ENCODE measurements at places on chromosomes 6 and 20.

DNA sequence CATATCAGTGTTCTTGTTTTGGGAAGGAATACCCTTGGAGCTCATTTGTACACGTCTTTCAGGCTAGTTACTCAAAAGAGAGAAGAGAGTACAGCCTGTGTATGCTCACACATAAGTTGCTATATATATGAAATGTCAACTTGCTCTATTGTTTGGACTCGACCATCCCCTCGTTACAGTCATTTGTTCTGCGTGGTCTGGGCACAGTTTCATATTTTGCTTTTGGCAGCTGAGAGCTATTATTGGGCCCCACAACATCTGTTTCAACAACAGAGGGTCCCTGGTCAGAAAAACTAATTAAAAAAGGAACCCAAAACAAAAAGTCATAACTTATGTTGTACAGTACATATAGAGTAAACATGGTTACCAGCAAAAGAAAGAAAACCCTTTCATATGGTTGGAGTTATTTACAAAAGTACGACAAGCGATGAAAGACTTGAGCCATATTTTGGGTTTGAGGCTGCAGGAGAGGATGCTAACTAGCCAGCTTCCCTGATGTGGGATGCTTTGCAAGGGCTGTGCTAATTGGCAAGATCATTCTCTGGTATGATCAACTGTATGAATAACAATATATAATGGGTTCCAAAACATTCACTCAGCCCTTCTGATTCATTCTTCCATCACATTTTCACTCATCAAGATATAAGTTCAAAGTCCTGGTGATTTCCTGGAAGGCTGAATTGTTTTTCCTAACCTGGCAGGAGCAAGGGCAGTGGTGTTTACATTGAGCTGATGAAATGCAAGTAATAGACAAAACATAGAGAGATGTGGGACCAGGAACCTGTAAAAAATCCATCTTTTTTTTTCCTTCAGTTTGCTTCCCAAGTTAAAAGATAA is 137.9 kb downstream of the RPS12 start:
- no peak for DNase-seq

GRCh38 chr6:3159805-3160781 is 2.7 kb upstream of the TUBB2A start:
- peak; percentile 33 for DNase-seq

DNA sequence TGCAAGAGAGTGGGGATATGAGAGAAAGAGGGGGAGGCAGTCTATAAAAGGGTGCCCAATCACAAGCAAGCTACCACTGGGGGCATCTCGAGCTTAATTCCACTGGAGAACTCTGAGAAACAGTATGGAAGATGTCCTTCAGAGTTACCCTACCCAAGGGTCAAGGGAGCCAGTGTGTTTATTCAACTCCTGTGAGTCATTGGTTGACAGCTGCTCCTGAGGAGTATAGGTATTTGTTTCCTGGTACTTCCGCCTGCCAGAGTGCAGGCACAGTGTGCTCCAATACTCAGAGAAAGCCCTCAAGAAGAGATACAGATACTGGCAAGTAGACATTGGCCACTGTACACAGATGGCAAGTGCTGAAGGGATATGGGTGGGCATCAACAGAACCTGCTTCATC is 49.5 kb downstream of the ARHGAP40 start:
- DNase-seq: no peak

- no peak for DNase-seq
Measured at GRCh38 chr20:12949429-12949980, 59.3 kb upstream of the SPTLC3 start.

GRCh38 chr6:125101631-125102030 is 51.9 kb upstream of the TPD52L1 start:
- no peak for DNase-seq

DNA sequence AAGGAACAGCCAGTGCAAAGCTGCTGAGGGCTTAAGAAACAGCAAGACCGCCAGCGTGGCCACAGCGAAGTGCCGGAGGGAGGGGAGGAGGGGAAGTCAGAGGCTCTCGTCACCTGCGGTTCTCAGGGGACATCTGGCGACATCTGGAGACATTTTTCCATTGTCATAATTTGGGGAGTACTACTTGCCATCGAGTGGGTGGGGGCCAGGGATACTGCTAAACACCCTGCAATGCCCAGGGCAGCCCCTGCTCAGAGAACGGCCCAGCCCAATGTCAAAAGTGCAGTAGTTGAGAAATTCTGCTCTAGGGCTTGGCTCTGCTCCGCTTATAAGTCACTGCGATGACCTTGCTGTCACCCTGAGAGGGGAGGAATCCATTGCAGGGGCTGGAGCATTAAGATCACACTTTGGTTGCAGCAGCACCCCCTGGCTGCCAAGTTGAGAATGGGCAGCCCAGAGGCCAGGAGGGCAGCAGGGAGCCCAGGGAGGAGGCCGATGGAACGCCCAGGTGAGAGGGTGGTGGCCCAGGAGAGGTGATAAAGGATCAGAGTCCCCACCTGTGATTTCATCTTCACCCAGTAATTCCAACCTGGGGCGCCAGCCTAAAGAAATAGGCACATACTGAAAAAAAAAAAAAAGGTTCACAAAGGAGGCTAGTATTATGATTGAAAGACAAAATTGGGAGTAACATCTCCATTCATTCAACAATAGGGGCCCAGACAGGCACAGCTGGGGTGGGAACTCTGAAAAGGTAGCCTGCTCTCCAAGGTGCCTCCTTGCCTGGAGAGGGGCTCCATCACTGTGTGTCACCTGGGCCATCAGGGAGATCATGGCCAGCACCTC is 218.2 kb downstream of the BMP7 start:
- no peak for DNase-seq

DNA sequence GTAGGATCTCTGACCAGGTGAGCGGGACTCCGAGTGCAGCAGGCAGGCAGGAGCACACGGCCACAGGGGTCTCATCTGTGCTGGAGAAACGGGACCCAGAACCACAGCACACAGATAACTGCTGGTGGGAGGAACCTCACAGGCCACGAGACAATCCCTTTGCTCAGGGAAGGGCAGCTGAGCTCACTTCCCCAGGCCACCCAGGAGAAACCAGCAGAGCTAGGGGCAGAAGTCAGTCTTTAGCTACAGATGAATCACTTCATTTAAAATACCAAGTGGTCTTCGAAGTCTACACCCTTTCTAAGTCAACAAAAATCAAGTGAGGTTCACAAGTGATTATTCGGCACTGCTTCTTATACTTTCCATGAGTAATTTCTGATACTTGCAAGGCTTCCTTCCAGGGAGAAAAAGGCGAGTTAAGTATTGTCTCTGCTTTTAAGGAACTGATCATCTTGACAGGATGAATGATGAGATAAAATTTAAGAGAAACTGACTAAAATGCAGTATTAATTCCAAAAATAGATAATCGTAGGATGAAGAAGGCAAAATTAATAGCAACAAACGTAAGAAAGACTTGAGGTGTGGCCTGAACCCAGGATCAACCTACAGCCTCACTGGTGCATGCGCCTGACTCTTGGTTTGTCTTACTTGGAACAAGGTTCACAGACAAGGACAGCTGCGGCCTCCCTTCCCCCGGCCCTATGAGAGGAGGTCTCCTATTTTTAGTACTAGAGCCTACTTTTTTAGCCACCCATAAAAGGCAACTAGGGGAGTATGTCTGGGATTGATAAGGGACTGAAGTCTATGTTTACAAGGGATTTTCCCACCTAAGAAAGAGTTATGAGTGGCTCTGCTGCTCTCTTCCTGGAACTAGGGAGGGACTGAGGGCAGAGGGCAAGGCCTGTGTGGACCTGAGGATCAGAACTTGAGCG is 233.6 kb downstream of the TTLL2 start:
- DNase-seq: no peak

- no peak for DNase-seq
Measured at GRCh38 chr6:143782481-143782880, 60.7 kb upstream of the LTV1 start.

GRCh38 chr20:10178727-10179313 is 39.8 kb upstream of the SNAP25 start:
- DNase-seq: no peak

DNA sequence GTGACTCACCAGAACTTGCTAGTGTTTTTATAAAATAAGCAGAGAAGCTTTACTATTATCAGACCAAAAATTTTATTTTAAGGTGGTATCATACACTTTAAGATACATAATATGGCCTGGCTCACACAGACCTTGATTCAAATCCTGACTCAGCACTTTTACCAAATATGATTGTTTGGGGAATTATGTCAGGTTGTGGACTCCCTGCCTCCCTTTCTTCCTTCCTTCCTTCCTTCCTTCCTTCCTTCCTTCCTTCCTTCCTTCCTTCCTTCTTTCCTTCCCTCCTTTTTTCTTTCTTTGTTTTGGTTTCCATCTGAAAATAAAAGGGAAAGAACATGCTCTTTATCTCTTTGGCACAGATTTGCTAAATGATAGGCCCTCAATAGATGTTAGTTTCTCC is 186.0 kb upstream of the MMS22L start:
- DNase-seq: no peak

GRCh38 chr20:14622796-14623195 is 285.4 kb upstream of the FLRT3 start:
- no peak for DNase-seq

GRCh38 chr20:23530937-23531567 is 37.2 kb downstream of the CST9L start:
- DNase-seq: no peak

DNA sequence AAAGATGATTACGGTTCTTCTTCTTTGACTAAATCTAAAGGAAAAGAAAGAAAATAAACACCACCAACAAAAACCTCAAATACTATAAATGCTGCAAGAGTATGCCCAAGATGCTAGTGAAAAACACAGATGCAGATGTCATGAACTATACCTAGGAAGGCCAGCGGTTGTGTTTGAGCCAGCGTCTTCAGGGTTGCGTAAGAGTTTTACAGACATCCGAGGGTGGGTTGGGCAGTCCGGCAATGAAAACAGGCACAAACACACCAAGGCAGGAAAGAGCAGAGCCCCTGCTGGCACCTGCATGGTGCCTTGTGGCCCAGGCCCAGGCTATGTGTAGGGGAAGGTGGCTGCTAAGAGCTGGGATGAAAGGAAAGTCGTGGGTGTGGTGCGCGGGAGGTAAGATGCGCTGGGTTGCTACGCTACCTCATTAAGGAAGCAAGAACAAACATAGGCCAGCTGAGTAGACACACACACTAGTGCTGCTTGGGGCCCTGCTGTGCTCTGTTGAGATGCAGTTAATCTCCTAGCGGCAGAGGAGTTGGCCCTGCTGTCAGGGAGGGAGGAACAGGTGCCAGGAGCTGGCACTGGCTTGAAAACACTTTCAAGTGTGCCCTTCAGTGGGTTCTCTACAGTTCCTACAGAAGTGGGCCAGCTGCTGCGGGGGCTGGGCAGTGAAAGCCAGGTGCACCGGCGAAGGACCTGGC is 170.2 kb upstream of the PLN start:
- DNase-seq: no peak

DNA sequence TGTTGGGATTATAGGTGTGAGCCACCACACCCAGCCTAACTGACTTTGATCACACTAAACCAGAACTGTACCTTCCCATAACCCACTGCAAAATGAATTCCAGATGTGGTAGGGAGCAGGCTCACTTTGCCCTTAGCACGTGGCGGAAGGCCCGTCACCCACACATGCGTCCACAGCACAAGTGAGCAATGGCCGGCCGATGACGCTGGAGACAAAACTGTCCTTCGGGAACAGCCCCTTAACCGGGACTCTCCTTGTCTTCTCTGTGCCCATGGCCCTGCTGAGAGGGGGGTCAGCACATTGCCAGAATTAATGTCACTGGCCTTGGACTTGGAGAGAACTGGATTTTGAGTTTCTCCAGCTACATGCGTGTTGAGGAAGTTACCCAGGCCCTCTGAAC is 107.2 kb downstream of the TOX2 start:
- DNase-seq: no peak

GRCh38 chr6:98909236-98909635 is 38.5 kb downstream of the FBXL4 start:
- no peak for DNase-seq

DNA sequence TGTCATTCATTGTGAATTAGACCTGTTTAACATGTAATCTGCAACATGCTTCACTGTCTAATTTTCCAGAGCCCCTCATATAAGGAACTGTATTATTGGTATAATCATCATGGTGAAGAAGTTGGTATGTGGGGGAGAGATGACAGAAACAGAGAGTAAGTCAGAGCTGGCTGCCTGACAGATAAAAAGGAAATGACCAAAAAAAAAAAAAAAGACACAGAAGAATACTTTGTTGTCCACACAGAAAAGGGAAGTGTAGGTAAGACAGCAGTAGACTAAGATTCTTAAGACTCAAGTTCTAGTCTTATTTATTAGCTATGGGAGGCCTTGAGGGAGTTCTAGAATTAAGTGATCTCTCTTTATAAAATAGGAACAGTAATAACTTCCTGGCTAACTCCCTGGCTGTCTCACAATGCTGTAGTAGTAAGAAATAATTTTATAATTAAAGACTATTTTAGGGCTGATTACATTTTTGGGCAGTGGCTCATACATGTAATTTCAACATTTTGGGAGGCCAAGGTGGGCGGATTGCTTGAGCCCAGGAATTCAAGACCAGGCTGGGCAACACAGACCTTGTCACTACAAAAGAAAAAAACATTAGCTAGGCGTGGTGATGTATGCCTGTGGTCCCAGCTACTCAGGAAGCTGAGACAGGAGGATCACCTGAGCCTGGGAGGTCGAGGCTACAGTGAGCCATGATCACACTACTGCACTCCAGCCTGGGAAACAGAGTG is 102.5 kb downstream of the PRL start:
- no peak for DNase-seq

DNA sequence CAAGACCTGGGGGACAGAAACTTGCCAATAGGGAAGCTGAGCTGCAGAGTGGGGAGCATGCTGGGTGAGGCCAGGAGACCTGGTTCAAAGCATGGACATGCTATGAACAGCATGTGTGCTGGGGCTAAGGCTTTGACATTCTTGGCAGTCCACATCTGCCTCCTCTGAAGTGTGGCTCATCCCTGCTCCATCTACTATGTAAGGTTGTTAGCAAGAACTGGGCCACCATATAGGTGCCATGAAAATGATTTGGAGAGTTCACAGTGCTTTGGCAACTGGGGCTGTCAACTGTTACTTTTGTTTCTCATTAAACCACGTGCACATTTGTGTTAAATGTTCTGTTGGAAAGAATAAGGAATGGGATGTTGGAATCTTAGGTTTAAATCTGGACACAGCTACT is 311.1 kb downstream of the CDC5L start:
- no peak for DNase-seq

DNA sequence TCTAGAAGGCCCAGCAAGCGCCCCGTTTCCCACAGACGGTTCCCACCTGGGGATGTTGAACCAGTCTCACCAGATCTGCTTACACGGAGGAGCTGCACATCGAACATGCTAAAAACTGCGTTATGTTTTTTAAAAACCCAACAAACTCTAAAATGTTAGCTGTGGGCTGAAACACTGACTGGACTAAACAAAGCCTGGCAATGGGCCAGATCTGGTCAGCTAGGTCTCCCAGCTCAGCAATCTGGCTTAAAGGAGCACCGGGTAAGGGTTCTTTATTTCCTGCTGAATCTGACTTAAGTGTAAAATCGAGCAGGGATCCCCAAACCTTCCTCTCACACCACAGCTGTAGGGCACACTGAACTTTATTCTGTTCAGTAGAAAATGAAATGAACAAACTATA is 156.9 kb downstream of the FOXC1 start:
- DNase-seq: no peak

- DNase-seq: no peak
Measured at GRCh38 chr20:9185511-9185910, 116.6 kb downstream of the PLCB4 start.
